ENCODE measurements at places on chromosomes 7 and 10. TPM values are rescaled to one million over a fixed set of nuclear protein-coding genes. Genes with fewer than 3 reads are reported as not detected.

Gene EPDR1
- 43.8 TPM for total RNA-seq

Gene NRCAM
- 22.6 TPM for total RNA-seq

Gene EVX1
- total RNA-seq: not detected

Gene ZNF425
- total RNA-seq: 2.5 TPM

Gene SMARCD3
- total RNA-seq: 37.1 TPM

Gene SLC35G1
- total RNA-seq: 2.9 TPM

Gene GPR37
- 1.5 TPM for total RNA-seq

Gene PODXL
- total RNA-seq: 1.6 TPM

Gene TACC2
- total RNA-seq: 8.8 TPM

Gene SPDYE5
- not detected for total RNA-seq

Gene BEND7
- total RNA-seq: 4.0 TPM

Gene FAM25G
- total RNA-seq: not detected

Gene SP8
- not detected for total RNA-seq

Gene CACNB2
- 0.20 TPM for total RNA-seq

Gene SRRM3
- total RNA-seq: 0.26 TPM

Gene UTF1
- total RNA-seq: not detected

Gene CPEB3
- total RNA-seq: 1.1 TPM

Gene WASHC2A
- total RNA-seq: 46.2 TPM

Gene CEP41
- 7.5 TPM for total RNA-seq

Gene ADAP1
- 4.4 TPM for total RNA-seq

Gene CALY
- total RNA-seq: not detected

Measured in smooth muscle cell of the pulmonary artery (primary cell).